Psoas muscle (tissue), 8 donors: ENCODE measurements at places on chromosomes 13 and 19. TPM values are rescaled to one million over a fixed set of nuclear protein-coding genes. Genes with fewer than 3 reads are reported as not detected.

Gene TNFSF11
- total RNA-seq = not detected

Gene ATP4A
- not detected for total RNA-seq

GRCh38 chr19:34475026-34475974 is 6.3 kb upstream of the WTIP start:
- peak overlapping the region; percentile 30 for H3K27ac ChIP-seq
- peaks cover 44% of the 10 kb centered on the region for H3K36me3 ChIP-seq
- no peak overlapping the region for H3K4me3 ChIP-seq
- no peak for DNase-seq

Gene KIR3DL1
- total RNA-seq = not detected

GRCh38 chr19:366951-367350 is 22.4 kb upstream of the MIER2 start:
- no peaks in the 10 kb centered on the region for H3K4me1 ChIP-seq
- no peaks in the 10 kb centered on the region for H3K36me3 ChIP-seq
- H3K27me3 ChIP-seq = no peaks in the 10 kb centered on the region
- no peak for DNase-seq
- H3K4me3 ChIP-seq = no peak overlapping the region

Gene STARD13
- 8.6 TPM for total RNA-seq

DNA sequence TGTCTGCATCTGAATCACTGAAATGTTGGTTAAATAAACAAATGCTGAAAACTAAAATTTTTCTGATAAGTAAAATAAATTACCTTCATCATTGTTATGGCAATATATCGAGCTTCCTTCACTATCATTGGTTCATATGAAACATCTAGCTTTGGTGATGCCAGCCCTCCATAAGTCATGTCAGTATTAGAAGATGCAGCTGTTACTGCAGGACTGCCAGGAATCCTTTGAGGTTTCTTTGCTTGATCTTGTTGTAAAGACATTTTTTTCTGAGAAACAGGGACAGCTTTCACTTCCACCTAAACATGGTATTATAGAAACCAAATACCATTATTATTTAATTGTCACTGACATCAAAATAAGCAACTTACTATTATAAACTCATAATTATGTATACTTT is 123.7 kb upstream of the FBXL3 start:
- H3K27ac ChIP-seq = no peak overlapping the region
- H3K4me1 ChIP-seq = peaks cover 4% of the 10 kb centered on the region
- no peak for DNase-seq
- no peaks in the 10 kb centered on the region for H3K27me3 ChIP-seq
- H3K4me3 ChIP-seq = no peak overlapping the region

DNA sequence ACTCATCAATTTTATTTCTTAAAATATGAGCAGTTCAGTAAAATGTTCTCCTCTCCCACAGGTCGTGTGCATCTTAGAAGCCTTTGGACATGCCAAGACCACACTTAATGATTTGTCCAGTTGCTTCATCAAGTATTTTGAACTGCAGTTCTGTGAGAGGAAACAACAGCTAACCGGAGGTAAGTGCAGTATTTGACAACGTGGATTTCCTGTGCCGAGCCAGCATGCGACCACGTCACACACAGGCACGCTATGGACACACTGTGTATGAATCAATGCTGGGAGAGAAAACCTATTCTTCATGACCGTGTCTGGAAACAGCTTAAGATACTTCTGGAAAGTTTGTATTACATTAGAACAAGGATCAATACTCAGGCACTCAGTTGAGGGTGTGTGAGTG is 268.5 kb downstream of the MYO16 start:
- no peaks in the 10 kb centered on the region for H3K4me1 ChIP-seq
- H3K36me3 ChIP-seq = no peaks in the 10 kb centered on the region
- H3K27me3 ChIP-seq = no peaks in the 10 kb centered on the region
- DNase-seq = no peak
- no peak overlapping the region for H3K27ac ChIP-seq

GRCh38 chr19:31270897-31271296 is 78.3 kb downstream of the TSHZ3 start:
- no peaks in the 10 kb centered on the region for H3K36me3 ChIP-seq
- H3K4me3 ChIP-seq = no peak overlapping the region
- H3K4me1 ChIP-seq = no peaks in the 10 kb centered on the region
- DNase-seq = no peak
- H3K27ac ChIP-seq = no peak overlapping the region

GRCh38 chr13:101218484-101218883 is 197.8 kb downstream of the NALCN start:
- no peak overlapping the region for H3K27ac ChIP-seq
- no peaks in the 10 kb centered on the region for H3K27me3 ChIP-seq
- H3K4me1 ChIP-seq = no peaks in the 10 kb centered on the region
- no peaks in the 10 kb centered on the region for H3K36me3 ChIP-seq
- no peak for DNase-seq
- H3K4me3 ChIP-seq = no peak overlapping the region

- H3K4me3 ChIP-seq = no peak overlapping the region
- H3K27ac ChIP-seq = no peak overlapping the region
- no peak for DNase-seq
- H3K4me1 ChIP-seq = no peaks in the 10 kb centered on the region
These were observed 786.6 kb upstream of the SLITRK6 start for GRCh38 chr13:86585835-86586234.

DNA sequence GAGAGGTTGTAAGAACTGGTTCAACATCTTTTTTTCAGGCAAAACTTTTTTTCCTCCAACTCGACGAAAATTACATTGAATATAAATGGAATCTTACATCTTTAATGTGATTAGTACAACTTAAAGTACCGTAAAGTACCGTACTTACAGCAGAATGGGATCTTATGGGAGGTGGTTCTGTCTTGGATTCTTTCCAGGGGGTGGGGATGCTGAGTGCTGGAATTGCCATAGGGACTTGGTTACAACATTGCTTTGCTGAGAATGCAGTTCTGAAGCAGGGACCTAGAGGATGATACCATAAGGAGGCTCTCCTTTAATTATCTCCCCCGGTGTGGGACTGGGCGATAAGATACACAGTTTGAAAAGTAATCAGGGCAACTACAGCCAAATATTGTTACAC is 186.4 kb downstream of the KLF5 start:
- no peaks in the 10 kb centered on the region for H3K36me3 ChIP-seq
- no peaks in the 10 kb centered on the region for H3K27me3 ChIP-seq
- H3K4me1 ChIP-seq = no peaks in the 10 kb centered on the region
- no peak overlapping the region for H3K4me3 ChIP-seq
- H3K27ac ChIP-seq = no peak overlapping the region

GRCh38 chr19:7738023-7738422 is 6.1 kb upstream of the CLEC4G start:
- no peak overlapping the region for H3K4me3 ChIP-seq
- no peaks in the 10 kb centered on the region for H3K36me3 ChIP-seq
- no peak for DNase-seq
- no peaks in the 10 kb centered on the region for H3K27me3 ChIP-seq
- H3K4me1 ChIP-seq = no peaks in the 10 kb centered on the region

Gene ATP8B3
- total RNA-seq = 0.18 TPM

DNA sequence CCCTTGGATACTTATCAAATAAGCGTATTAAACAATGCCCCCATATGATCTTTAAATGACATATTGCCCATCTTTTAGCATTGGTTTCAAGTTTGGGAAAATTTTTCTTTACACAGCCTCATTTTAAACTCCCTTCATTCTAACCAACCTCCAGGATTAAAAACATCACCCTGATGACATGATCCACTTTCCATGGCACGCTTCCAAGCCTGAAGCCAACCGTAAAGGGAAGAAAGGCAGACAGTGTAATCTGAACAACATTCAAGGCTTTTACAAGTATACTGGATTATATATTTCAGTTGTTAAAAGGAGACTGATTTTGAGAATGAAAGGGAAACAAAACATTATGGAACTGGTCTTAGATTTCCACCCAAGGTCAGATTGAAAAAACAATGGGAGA is 1721.9 kb downstream of the OLFM4 start:
- H3K4me3 ChIP-seq = no peak overlapping the region
- H3K27ac ChIP-seq = no peak overlapping the region
- no peaks in the 10 kb centered on the region for H3K4me1 ChIP-seq
- no peaks in the 10 kb centered on the region for H3K36me3 ChIP-seq

Gene DMKN
- total RNA-seq = 0.44 TPM

Gene CYTH2
- total RNA-seq = 45.2 TPM

DNA sequence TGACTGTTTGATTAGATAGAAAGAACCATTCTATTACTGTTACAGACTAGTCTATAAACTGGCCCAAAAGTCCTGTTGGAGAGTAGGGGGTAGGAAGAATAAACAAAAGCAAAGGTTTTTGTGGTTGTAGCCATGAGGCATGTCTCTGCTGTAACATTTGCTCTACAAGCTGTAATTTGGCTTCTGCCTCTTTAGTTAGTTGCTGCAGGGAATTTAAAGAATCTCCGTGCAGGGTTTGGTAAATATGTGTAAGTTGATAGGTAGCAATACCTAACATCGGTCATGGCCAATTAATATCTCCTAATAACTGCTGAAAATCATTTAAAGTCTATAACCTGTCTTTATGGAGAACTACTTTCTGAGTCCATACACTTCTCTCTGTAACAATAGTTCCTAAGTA is 13.0 kb downstream of the FPR3 start:
- H3K4me1 ChIP-seq = no peaks in the 10 kb centered on the region
- H3K27ac ChIP-seq = no peak overlapping the region
- H3K4me3 ChIP-seq = no peak overlapping the region
- H3K36me3 ChIP-seq = no peaks in the 10 kb centered on the region
- DNase-seq = no peak
- no peaks in the 10 kb centered on the region for H3K27me3 ChIP-seq

Gene BEST2
- not detected for total RNA-seq

Gene PLK5
- not detected for total RNA-seq

Gene ERICH6B
- total RNA-seq = not detected

GRCh38 chr13:102136735-102137296 is 265.0 kb downstream of the FGF14 start:
- no peaks in the 10 kb centered on the region for H3K4me1 ChIP-seq
- H3K4me3 ChIP-seq = no peak overlapping the region
- no peaks in the 10 kb centered on the region for H3K27me3 ChIP-seq
- no peaks in the 10 kb centered on the region for H3K36me3 ChIP-seq

DNA sequence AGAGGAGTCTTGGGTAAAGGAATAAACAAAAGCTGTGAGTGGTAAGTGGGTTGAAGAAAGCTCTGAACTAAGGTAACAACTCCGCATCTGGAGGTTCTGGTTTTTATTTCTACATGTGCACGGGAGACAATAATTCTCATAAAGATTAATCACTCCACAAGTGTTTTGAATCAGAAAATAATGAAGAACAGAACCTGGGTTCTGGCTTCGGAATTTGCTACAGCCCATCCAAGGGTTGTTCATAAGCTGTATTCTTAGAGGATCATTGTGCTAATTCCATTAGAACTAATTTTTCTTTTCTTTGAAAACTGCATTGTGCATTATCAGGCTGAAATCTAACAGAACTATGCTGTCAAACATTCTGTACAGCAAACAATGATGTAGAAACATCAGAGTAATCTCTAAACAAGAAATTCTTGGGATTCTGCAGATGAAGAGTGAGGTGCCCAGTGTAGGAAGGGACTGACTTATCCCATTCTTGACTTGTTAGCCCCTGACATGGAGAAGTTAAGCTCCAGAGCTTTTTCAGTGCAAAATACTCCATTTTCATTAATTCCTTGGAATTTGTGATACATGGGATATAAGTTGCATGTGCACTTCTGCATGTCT is 368.2 kb downstream of the COG6 start:
- no peak overlapping the region for H3K27ac ChIP-seq
- no peaks in the 10 kb centered on the region for H3K36me3 ChIP-seq
- H3K4me3 ChIP-seq = no peak overlapping the region
- H3K4me1 ChIP-seq = no peaks in the 10 kb centered on the region
- H3K27me3 ChIP-seq = peaks cover 3% of the 10 kb centered on the region

DNA sequence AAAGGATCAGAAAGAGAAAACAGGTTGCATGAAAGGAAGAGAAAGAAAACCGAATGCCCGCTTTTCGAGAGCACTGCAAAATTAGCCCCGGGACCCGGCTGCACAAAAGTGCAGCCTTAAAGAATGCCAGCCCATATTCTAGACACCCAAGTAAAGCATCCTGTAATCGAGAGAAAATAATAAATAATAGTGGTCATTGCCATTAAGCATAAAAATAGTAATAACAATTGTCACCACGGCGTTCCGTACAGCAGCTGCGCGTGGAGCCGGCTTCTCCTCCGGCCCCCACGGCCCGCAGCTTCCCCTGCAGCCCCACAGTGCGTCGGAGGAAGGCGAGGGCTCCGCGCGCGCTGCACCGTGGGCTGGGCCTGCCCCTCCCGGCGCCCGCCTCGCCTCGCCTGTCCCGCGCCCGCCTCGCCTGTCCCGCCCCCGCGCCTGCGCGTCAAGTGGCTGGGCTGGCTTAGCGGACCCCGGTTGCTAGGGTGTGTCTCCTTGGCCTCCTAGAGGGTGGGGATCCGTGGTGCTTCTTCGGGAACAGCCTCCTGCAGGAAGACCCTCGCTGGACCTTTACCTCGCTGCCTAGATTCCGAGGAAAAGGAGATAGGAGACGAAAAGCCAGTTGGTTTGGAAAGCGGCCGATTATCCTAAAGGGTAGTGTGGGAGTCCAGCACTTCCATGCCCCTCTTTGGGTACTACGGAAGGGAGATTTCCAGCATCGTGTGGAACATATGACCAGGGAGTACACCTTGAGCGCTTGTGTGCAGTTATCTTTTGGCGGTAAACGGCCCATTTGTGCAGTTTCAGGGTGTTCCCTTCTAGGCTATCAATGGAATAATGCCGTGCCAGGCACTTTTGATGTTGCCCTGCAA is at the start of gene LRRC63:
Gene LRRC63, plus strand, starts transcription at position 446 of the 869 bp plus-strand sequence. CDS start 1,107 bp downstream, outside the sequence.
- H3K4me3 ChIP-seq = peak within 1 kb of the TSS; percentile 67
- no peaks in the 10 kb centered on the region for H3K36me3 ChIP-seq
- H3K27ac ChIP-seq = no peak within 1 kb of the TSS

Gene FFAR2
- total RNA-seq = not detected

- no peak overlapping the region for H3K27ac ChIP-seq
- H3K4me3 ChIP-seq = no peak overlapping the region
- H3K36me3 ChIP-seq = no peaks in the 10 kb centered on the region
These were observed 112.4 kb upstream of the RNF113B start for GRCh38 chr13:98289339-98289945.

Gene PSG11
- total RNA-seq = not detected

DNA sequence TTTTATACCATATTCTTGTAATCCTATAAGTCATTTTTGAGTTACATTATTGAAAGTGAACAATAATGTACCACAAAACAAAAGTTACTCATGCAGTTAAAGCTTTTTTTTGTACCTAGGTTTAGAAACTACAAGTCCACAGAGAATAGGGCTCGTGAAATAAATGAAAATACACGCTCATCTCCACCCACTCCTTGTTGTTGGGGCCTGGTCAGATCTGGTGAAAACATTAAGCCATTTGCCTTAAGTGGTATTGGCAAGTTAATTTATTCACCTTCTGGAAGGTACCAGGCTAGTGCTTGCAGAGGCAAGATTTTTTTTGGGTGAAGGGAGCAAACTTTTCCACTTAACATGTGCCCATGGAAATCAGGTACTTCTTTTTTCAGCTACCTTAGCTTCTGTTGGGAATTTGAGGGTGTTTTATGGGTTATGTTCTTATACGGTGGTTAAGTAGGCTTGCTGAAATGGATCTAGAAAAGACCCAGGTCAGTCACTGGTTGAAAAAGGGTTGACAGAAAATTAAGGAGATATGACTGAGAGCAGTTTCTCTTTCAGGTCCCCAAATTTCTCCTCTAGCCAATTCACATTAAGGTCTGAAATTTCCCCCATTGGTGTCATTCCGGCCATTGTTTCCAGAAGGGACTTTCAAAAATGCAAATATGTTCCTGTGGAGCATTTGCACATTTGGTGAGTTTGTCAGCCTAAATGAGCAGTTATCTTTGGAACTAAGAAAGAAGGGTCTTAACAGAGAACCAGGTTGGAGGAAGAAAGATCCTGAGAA is 143.3 kb downstream of the KCNRG start:
- no peaks in the 10 kb centered on the region for H3K36me3 ChIP-seq
- no peak overlapping the region for H3K4me3 ChIP-seq
- H3K4me1 ChIP-seq = no peaks in the 10 kb centered on the region
- DNase-seq = no peak
- no peaks in the 10 kb centered on the region for H3K27me3 ChIP-seq
